ENCODE measurements at places on chromosomes 4 and X.
A peak's percentile ranks its signal among the peaks of the same experiment; 100 is the strongest.

DNA sequence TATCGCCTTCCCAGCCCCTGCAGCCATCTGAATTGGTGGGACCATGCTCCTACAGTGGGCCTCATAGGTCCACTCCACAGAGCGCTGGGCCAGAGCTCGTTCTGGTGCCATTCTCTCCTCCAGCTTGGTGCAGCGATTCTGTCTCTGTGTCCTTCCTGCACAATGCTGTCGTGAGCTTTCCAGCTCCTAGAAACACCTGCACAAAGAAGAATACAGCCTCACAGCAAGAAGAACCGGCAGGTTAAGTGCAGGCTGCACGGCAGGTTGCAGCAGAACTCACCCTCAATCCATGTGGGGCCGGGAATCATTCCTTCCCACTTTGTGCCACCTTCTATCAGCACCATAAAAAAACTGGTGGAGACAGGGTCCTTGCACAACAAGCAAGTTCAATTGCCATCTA lies 101.2 kb upstream of the ENPP6 start:
- no peak for DNase-seq

DNA sequence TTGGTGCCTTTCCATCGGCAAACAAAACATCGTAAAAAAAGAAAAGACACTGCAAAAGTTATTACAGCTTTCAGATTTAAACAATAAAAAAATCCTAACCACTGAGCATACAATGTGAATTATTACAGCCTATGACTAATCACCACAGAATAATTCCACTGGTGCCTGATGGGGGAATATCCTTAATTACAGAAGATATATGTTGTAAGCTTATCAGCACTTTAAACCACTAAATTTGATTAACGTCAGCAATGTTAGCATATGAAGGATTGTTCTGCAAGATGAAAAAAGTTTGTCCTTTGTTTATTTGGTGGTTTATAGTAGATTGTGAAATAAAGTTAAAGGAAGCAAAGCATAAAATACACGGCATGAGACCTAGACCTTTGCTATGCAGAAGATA lies 210.2 kb upstream of the ADAMTS3 start:
- no peak for DNase-seq

DNA sequence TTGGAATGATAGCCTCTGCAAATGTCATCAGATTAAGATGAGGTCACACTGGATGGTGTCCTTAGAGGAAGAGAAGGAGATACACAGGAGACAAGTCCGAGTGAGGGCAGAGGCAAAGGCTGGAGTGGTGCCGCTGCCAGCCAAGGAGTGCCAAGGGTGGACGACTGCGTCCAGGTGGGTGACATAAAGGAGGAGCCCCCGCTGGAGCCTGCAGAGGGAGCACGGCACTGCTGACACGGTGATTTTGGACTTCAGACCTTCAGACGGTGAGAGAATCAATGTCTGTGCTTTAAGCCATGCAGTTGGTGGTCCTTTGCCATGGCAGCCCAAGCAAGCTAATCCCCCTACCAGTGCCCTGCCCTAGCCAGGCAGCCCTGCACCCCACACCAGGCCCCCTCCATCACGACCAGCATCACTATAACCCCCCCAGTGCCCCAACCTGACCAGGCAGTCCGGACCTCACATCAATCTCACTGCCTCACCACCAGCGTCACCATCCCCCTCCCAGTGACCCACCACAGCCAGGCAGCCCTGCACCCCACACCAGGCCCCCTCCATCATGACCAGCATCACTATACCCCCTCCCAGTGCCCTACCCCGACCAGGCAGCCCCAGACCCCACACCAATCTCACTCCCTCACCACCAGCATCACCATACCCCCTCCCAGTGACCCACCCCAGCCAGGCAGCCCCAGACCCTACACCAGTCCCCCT lies 130.0 kb downstream of the HMX1 start:
- peak; percentile 44 for DNase-seq

- DNase-seq: no peak
Observed at GRCh38 chrX:69603566-69604194, 12.2 kb upstream of the EDA start.

DNA sequence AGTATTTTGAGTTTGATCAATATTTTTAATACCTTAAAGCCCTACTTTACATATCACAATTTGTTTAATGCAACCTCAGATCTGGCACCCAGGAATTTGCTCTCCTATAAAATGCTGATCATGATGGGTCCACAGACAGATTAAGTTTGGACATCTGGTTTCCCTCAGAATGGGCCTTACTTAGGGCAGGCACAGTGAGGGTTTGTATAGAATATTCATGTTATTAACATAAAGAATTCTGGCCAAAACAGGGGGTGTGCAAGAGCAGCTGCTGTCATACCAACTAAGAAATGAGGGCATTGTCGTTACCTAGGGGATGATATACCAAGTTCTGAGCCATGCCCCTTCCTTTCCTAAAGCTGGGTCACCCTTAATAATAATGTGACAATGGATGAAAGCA lies 37.5 kb upstream of the CENPU start:
- no peak for DNase-seq

GRCh38 chr4:84220990-84221389 lies 278.1 kb downstream of the NKX6-1 start:
- DNase-seq: no peak

GRCh38 chrX:110086162-110086915 lies 83.4 kb downstream of the TMEM164 start:
- no peak for DNase-seq

- no peak for DNase-seq
Observed at GRCh38 chr4:76960014-76960413, 10.5 kb downstream of the SEPTIN11 start.

DNA sequence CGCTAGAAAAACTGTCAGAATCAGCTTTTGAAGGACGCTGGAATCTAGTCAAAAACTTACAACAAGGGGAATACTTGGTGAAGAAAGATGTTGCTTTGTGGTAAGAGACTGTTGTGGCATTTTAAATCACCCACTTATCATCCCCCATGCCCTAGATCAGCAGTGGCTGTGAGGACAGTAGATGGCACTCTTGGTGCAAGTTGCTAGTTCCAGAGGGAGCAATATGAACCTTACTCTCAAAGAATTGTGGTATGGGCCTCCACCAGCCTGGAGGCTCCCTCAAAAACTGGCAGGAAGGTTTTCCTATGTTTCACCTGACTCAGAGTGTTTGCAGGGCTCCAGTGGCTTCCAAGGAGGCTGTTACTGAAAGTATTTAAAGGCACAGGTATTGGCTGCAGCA lies 37.7 kb upstream of the SLC16A2 start:
- DNase-seq: peak; percentile 70

DNA sequence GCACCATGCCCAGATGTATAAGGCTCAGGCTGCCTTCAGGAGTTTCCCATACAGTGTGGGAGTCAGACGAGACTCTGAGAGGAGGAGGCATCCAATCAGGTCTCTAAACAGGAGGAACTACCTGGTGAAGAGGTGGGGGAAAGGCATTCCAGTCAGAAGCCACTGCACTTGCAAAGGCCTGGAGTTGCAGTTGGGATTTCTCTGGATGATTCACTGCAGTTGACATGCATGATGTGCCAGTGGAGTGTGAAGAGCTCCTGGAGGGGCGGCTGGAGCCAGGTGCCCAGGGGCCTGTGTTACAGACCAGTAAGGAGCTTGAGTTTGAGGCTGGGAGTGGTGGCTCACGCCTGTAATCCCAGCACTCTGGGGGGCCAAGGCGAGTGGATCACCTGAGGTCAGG lies 339.1 kb downstream of the ARHGAP10 start:
- DNase-seq: peak; percentile 55

DNA sequence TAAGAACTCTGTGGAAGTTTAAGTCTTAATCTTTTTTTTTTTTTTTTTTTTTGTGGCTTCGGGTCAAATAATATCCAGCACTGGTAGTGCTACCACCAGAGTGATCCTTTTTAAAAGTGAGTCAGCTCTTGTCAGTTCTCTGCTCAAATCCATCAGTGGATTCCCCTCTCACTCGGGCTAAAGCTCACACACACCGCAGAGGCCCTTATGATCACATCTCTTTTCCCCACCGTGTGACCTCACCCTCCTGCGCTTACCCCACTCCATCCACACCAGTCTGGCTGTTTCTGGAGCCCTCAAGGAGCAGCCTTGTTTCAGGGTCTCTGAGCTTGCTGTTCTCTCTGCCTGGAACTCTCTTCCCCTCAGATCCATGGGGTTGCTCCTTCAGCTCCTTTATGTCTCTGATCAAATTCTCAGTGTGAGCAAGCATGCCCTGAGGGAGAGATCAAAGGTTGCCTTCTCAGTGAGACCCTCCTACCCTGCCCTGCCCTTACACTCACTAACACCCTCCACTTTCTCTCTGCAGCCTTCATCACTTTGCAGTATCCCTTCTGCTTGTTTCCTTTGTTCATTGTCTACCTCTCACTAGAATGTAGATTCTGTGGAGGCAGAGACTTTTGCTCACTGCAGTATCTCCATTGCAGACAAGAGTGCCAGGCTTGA lies 19.8 kb upstream of the BEND4 start:
- DNase-seq: no peak

DNA sequence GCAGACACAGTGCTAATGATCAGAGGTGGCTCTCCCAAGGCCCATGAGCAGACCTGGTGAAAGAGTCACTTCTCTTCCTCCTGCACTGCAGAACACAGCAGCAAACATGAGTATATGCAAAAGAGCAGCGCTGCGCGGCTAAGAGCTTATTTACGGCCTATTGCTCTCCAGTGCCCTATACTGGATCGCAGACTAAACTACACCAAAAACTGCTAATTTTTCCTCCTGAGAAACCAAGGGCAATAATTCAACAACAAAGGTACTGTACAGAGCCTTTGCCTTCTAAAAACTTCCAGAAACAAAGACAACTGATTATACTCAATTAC lies 702.5 kb downstream of the ARAP2 start:
- peak; percentile 58 for DNase-seq

DNA sequence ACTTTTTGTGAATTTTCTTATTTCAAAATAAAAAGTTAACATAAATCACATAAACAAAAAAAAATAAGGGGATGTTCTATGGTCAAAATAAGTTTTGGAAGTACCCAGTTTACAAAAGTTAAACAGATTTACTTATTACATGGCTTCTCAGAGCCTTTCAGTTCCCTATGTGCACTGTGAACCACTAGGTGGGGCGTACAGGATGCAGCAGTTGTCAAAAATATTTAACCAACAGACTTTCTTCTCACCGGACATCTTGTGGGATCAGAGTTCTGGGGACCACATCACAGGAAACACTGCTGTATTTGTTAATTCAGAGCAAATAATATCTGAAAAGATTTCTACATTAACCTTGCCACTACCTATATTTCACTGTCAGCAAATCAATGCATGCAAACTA lies 74.1 kb downstream of the SMARCA1 start:
- DNase-seq: no peak

- DNase-seq: no peak
Observed at GRCh38 chrX:22053481-22053880, 21.4 kb downstream of the PHEX start.

DNA sequence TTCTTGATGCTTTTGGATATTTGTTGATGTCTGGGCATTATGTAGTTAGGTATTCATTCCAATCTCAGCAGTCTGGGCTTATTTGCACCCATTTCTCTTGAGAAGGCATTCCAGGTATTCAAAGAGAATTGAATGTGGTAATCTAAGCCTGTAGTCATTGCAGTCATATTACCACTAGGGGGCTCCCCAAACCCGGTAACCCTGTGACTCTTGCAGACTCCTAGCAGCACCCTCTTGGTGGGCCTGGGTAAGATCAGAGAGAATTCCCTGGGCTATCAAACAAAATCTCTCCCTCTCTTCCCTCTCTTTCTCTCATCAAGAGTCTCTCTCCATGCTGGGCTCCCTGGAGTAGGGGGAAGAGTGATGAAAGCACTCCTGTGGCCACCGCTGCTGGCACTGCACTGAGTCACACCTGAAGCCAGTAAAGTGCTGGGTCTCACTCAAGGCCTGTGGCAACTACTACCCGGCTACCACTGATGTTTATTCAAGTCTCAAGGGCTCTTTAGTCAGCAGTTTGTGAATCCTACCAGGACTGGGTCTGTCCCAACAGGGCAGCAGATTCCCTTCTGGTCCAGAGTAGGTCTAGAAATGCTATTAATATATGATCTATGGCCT lies 187.7 kb upstream of the NUDT10 start:
- peak; percentile 66 for DNase-seq

GRCh38 chr4:110635163-110635865 lies 12.4 kb upstream of the PITX2 start:
- DNase-seq: no peak

- no peak for DNase-seq
Observed at GRCh38 chrX:45632506-45632905, 431.8 kb upstream of the DIPK2B start.
